ENCODE measurements at places on chromosomes 2 and 18.

- no peak for DNase-seq
Observed at GRCh38 chr2:107694667-107695066, 132.0 kb upstream of the RGPD4 start.

DNA sequence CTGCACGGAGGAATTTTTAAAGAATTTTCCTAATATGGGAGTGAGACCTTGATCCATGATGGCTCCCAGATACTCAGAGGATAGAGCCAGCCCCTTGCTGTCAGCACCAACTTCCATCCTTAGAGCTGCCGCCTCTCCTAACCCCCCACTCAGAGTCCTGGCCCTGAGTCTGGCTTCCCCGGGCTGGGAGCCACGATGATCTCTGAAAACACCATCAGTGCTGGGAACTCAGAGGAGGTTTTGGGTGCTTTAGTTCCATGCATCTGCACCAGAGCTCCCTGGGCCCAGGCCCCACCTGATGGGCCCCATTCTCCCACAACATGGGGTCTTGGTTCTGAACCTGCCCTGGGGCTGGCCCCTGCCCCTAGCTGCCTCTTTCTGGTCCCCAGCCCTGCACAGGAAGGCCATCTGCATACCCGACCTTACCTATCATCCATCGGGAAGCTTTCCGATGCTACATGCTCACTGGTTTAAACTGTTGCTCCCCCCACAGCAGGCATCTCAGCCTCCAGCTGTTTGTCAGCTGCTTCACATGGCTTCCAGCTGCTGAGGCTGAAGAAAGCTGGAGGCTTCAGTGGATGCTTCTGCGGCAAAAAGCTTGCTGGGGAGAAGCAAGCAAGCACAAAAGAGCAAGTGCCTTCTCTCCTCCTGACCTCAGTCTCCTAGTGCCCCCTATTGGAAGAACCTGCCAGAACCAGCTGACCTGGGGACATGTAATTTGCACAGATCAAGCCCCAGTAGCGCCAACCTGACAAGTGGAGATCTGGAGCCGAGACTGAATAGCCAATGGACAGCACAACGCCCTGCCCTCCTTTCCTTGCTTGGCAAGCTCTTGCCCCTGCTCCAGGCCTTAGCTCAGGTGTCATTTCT lies 24.2 kb upstream of the RHOB start:
- no peak for DNase-seq

DNA sequence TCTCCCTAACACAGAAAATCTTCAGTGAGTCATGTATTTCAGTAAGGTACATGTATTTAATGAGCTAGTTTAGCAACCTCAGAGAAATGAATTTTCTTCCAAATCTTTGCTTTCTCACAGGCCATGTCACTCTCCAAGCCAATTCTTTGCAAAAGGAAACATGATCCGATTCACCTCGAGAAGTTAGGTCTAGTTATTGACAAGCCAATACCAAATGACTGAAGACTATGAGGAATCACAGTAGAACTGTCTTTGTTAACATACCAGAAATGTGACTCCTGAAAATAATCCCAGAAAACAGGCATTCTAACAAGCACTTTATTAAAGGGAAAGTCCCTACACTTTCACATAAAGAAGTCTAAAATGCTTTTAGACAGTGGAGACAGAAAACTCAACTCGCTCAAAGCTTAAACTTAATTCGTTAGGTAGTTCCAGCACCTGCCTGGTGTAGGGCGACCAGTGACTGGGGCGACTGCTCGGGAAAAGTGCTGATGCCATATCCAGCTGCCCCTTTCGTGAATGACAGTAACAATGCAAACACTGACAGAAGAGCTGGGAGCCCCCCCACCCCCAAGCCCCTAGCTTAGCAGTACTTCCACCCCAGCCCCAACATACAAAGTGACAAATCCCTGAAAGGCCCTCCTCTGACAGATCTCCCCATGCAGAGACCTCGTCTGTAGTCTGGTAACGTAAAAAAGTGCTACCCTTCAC lies 1.8 kb downstream of the MEMO1 start:
- DNase-seq: no peak

GRCh38 chr2:197092431-197092830 lies 165.9 kb upstream of the PGAP1 start:
- peak; percentile 71 for DNase-seq

- no peak for DNase-seq
Observed at GRCh38 chr2:239140346-239141020, 260.3 kb downstream of the HDAC4 start.

DNA sequence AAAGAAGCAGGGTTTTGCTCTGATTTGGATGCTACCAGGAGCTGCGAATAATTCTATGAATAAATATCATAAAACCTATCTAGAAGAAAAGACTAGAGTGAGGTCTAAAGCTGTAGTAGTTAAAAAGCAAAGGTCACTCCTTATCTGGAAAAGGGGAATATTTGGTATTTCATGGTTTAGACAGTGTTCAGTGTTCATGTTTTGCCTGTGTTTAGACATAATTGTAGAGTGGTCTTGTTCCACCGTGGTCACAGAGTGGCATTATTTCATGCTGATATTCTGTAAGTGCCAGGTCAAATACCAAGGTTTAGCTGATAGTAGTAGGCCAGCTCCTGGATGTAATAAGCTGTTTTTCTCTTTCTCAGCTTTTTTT lies 10.8 kb downstream of the SPAST start:
- no peak for DNase-seq

GRCh38 chr2:176364273-176364977 lies 95.2 kb downstream of the MTX2 start:
- no peak for DNase-seq

DNA sequence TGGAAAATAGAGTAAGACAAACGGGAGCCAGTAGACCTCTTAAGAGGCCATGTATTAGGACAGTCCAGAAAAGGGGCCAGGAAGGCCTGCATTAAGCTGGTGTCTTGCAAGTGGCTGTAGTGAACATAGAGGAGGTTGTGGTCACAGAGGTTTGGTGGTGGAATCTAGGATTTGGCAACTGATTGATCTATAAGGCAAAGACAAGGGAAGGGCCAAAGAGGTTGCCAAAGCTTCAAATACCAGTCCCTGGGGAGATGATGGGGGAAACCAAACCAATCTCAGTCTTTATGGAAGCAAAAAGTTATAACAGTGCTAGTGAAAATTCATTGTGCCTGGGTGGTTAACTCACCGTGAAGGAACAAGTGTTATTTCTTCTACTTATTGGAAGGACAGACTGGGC lies 28.7 kb upstream of the RTN4 start:
- DNase-seq: no peak

DNA sequence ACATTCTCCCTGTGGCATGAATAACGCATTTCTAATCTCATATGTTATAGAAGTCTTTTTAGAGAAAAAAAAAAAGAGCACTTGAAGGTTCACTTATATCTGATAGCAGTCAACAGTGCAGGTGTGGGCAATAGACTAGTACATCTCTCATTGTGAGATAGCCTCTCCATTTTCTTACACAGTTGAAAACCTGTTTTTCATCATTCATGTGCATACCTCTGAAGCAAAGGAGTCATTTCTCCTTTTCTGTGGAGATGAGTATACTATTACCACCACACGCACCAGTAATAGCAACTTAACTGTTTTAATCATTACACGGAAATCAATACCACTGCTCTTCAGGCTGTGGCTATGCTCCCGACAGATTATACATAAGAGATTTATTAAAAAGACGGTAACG lies 1653.3 kb upstream of the TMEFF2 start:
- no peak for DNase-seq

GRCh38 chr2:149860276-149860921 lies 272.8 kb upstream of the MMADHC start:
- DNase-seq: no peak

DNA sequence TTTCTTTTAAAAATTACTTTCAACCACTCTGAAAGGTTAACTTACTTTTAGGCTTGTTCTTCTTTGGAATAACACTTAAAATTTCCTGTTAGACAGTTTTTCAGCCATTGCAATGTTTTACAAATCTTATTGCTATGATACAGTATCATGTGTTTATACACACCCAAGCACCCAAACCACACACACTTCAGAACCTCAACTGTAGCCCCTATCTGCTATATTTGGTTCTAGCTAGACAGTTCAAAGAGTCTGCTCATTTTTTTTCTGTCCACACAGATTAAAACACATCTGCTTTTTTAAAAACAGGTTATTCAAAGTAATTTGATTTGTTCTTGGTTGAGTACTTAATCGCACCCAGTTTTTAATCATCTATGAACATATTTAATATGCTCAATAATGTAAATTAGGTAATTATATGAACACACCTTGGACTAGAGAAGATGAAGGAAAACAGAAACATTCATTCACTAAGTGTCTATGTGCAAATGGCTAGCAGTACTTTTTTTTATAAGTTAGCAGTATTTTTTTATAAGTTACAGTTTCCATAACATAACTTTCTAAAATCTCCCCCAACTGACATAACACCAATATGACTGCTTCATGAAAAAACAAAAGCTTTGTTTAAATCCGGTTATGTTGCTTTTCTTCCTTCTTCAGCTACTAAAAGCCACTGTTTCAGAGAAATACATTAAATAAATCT lies 17.6 kb downstream of the FBXO11 start:
- no peak for DNase-seq

DNA sequence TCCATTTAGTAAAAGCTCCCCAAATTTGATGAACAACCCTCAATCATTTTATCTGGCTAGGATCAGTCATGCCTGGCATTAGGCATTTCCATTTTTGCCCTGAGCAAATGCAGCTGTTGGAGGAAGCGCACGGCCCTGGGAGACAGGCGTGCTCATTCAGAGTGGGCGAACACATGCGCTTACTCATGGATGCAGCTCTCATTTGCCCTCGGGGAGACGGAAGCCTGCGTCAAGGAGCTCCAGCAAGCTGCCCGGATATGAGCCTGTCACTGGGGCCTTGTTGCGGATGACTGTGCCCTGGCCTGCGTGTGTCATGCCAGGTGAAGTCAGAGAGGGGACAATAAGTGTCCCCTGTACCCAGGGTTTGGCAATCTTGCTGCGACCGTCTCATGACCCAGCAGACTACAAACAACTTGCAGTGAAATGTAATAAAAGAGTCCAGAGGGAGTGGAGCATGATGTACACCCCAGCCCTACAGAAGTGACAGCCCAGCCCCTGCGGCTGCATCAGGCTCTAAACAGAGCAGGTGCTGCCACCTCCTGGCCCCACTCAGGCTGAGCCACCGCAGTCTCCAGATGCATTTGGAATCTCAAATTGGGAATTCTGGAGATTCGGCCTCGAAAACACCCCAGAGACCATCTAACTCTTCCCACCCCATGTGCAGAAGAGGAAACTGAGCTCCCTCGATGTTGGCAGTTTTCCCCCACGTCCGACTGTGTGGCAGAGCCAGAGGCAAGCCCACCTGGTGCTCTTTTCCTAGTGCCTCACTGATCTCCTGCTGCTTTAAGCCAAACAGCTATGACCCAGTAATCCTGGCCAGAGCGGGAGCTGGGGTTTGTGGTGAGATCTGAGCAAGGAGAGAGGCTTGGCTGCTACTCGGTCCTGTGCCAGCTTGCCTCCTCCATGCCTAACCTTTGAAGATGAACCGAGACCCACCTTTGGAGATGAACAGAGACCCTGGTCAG lies 105.0 kb upstream of the ALK start:
- peak; percentile 14 for DNase-seq

DNA sequence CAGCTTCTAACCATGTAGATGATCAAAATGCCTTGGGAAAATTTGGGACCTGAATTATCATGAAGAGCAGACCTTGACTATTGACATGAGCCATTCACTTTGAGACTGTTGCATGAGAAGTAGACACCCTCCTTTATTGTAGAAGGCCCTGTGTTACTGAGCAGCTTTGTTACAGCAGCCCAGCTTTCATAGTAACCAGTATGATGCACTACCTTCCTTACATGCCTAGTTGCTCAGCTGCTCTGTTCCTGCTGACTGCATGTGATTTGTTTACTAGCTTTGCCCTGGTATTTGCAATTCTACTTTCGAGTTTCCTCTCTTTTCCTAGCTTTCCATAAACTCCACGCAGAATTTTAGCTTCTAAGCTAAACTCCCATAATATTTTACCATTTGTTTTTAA lies 11.2 kb upstream of the FN1 start:
- no peak for DNase-seq

GRCh38 chr2:168185583-168186274 lies 61.7 kb downstream of the STK39 start:
- no peak for DNase-seq

- no peak for DNase-seq
Observed at GRCh38 chr18:36912887-36913286, 84.0 kb downstream of the KIAA1328 start.

- DNase-seq: no peak
Observed at GRCh38 chr18:74084184-74084855, 63.3 kb downstream of the FBXO15 start.

All from NCI-H2171 (cell line).